ENCODE measurements at places on chromosomes 1 and 21.

DNA sequence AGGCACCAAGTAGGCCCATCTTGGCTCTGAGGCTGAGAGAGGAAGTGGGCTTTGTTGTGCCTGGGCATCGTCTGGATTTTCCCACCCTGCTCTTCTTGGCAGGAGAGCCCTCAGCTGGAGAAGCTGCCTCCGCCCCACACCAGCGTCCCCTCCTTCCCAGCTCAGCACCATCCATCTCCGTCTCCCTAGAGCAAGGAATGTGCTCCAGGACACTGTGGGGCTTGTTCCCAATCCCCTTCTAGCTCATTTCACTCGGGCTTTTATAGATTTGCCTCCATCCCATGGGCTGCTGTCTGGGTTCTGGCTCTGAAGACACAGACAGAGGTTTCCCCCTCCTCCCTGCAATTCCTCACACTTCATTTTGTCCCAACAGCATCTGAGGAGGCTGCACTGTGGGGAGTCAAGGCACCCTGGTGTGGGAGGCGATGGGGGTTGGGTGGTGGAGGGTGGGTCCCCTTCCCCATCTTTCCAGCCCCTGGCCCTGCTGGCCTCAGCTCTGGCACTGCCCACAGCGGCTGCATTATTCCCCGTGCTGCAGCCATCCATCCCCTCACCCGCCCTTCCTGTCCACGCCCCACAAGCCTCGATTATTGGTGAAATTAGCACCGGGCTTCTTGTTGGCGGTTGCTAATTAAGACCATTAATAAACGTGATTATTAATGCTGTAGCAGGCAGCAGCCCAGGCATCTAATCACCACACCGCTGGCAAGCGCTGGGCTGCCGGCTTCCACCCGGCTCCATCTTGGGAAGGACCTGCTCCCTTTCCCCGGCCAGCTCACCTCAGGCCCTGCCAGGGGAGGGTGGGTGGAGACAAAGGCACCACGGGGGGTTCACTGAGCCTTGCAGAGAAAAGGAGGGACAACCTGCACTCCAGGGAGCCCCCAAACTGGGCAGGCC lies 21.7 kb downstream of the RHBG start:
- DNase-seq, result no peak

- no peak for DNase-seq
Measured at GRCh38 chr1:11654137-11654938, at the start of the genes FBXO2 and FBXO44. FBXO2 (minus strand) TSS chr1:11654429; CDS start chr1:11654340, 89 bp downstream. FBXO44 (plus strand) TSS chr1:11654877; CDS start chr1:11655836, 959 bp downstream.

- no peak for DNase-seq
Measured at GRCh38 chr1:20224546-20224945, 38.2 kb upstream of the PLA2G2C start.

- DNase-seq, result no peak
Measured at GRCh38 chr1:219847215-219847855, 81.0 kb downstream of the SLC30A10 start.

DNA sequence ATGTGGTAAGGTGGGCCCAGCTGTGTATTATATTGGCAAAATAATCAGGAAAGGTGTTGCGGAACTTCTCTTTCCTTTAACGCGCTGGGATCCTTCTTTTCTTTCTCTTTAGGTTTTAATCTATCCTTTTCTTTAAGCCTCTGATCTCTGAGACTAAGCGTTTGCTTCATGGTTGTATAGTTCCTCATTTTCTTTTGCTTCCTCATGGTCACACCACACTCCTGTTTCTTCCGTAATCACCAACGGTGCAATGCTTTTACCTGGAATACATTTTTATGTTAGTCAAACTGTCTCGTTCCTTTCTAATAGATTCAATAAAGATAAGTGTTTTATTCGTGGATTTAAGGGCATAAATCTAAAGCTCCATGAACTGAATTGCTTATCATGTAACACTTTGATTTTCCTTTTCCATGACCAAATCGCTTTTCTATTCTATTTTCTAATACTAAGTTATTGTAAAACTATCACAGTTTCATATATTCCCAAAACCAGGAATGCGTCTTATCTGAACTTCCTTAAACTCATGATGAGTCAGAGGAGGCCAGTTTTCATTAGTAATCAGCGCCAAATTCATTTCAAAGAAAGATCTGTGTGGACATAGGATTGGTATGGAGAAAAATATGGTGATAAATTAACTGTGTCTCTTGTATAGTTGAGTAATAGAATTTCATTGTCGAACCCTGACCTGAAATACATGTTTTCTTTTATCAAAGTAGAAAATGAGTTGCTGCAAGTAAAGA lies 12.2 kb downstream of the SDCCAG8 start:
- DNase-seq, result no peak
